ENCODE measurements at places on chromosomes 13 and 19.

- DNase-seq: no peak
- H3K36me3 ChIP-seq: no peaks in the 10 kb centered on the region
- H3K4me1 ChIP-seq: no peaks in the 10 kb centered on the region
- H3K27me3 ChIP-seq: no peaks in the 10 kb centered on the region
- no peak overlapping the region for H3K27ac ChIP-seq
Observed at GRCh38 chr13:60172111-60172510, 8.4 kb upstream of the DIAPH3 start.

DNA sequence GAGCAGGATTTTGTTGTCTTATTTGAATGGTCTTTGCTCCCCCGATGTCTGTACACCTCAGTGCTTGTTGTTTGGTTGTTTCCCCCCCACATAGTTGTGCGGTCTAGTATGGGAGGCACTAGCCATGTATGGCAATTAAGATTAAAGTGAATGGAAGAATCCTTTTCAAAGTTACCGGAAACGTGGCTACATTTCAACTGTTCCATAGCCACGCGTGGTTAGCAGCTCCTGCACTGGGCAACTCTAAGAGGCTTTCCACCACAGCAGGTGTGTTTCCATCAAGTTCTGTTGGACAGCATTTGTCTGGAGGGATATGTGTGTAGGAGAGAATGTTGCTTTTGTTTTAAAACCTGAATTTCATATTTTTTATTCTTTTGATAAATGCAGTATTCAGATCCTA is 247.3 kb downstream of the GGACT start:
- no peaks in the 10 kb centered on the region for H3K4me1 ChIP-seq
- no peaks in the 10 kb centered on the region for H3K36me3 ChIP-seq
- no peak for DNase-seq

- H3K36me3 ChIP-seq: no peaks in the 10 kb centered on the region
- H3K27ac ChIP-seq: peak overlapping the region; percentile 13
- no peak for DNase-seq
- H3K27me3 ChIP-seq: no peaks in the 10 kb centered on the region
- H3K4me3 ChIP-seq: no peak overlapping the region
Observed at GRCh38 chr13:29006359-29006850, 186.3 kb downstream of the MTUS2 start.

GRCh38 chr19:29014857-29015436 is 198.0 kb downstream of the UQCRFS1 start:
- H3K27ac ChIP-seq: no peak overlapping the region
- no peak overlapping the region for H3K4me3 ChIP-seq
- H3K4me1 ChIP-seq: no peaks in the 10 kb centered on the region
- H3K27me3 ChIP-seq: no peaks in the 10 kb centered on the region

GRCh38 chr13:35502456-35502855 is 26.0 kb upstream of the MAB21L1 start:
- DNase-seq: no peak
- no peaks in the 10 kb centered on the region for H3K36me3 ChIP-seq
- H3K27ac ChIP-seq: no peak overlapping the region
- H3K4me3 ChIP-seq: no peak overlapping the region

GRCh38 chr13:21149568-21149967 is 26.8 kb downstream of the SKA3 start:
- H3K4me3 ChIP-seq: no peak overlapping the region
- H3K36me3 ChIP-seq: no peaks in the 10 kb centered on the region
- H3K27me3 ChIP-seq: no peaks in the 10 kb centered on the region

- no peaks in the 10 kb centered on the region for H3K27me3 ChIP-seq
- no peaks in the 10 kb centered on the region for H3K36me3 ChIP-seq
- no peak overlapping the region for H3K27ac ChIP-seq
- no peaks in the 10 kb centered on the region for H3K4me1 ChIP-seq
Observed at GRCh38 chr19:10372690-10373089, 7.7 kb downstream of the TYK2 start.

GRCh38 chr19:37905946-37906868 is at the start of gene WDR87:
TSS of gene WDR87 (minus strand) at chr19:37906594. CDS start at chr19:37898239, 8,355 bp downstream.
- H3K36me3 ChIP-seq: no peaks in the 10 kb centered on the region
- H3K4me3 ChIP-seq: peak within 1 kb of the TSS; percentile 93
- no peaks in the 10 kb centered on the region for H3K4me1 ChIP-seq
- peak; percentile 76 for DNase-seq
- no peak within 1 kb of the TSS for H3K27ac ChIP-seq

All from aorta (tissue), 5 donors.